ENCODE measurements at places on chromosomes 6 and 20. TPM values are rescaled to one million over a fixed set of nuclear protein-coding genes. Genes with fewer than 3 reads are reported as not detected.

Gene EYA2
- total RNA-seq: not detected

Gene TFAP2D
- not detected for total RNA-seq

Gene B3GAT2
- total RNA-seq: not detected

Gene ADGRB3
- 0.79 TPM for total RNA-seq

Gene MYB
- 0.60 TPM for total RNA-seq

Gene PRICKLE4
- not detected for total RNA-seq

Gene HTR1E
- total RNA-seq: not detected

Gene EEF1A2
- total RNA-seq: 49.6 TPM

Gene DEFB114
- total RNA-seq: not detected

Gene RAD21L1
- not detected for total RNA-seq

Gene PLEKHG1
- total RNA-seq: 4.0 TPM

Gene GPLD1
- total RNA-seq: 1.4 TPM

Gene MAFB
- 0.40 TPM for total RNA-seq

Data from A375 (cell line).